ENCODE measurements at places on chromosomes 16 and 17. TPM values are rescaled to one million over a fixed set of nuclear protein-coding genes. Genes with fewer than 3 reads are reported as not detected.

NTN3 gene
- total RNA-seq, result 0.18 TPM

DNA sequence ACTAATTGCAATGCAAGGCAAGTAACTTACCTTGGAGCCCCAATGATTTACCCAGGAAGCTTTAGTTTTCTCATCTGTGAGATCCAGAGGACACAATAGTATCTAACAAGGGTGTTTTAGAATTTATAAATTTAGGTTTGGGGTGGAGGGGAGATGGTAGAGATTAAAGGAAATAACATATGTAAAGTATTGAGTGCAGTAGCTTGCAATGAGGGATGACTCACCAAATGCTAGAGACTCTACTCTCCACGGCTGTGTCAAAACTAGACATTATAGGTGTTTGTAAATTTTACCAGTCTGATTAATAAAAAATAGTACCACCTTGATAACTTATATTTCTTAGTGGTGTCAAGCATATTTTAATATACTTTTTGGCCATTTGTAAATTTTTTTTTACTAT lies 3.7 kb upstream of the ABCA9 start:
- DNase-seq, result no peak

DNA sequence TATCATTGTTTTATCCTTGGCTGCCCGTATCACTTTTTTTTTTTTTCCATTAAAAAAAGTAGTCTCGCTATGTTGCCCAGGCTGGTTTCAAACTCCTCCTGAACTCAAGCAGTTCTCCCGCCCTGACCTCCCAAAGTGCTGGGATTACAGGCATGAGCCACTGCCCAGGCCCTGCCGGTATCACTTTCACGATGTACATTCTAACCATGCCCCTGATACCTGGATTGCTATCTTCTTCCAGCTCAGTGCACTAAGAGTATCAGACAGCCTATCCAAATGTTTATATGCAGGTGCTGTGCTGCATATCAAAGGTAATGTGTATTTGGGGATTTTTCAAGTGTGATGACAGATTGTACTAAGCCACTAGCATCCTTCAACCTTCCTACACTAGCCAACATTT lies 14.2 kb downstream of the MOSMO start:
- no peak for DNase-seq

DNA sequence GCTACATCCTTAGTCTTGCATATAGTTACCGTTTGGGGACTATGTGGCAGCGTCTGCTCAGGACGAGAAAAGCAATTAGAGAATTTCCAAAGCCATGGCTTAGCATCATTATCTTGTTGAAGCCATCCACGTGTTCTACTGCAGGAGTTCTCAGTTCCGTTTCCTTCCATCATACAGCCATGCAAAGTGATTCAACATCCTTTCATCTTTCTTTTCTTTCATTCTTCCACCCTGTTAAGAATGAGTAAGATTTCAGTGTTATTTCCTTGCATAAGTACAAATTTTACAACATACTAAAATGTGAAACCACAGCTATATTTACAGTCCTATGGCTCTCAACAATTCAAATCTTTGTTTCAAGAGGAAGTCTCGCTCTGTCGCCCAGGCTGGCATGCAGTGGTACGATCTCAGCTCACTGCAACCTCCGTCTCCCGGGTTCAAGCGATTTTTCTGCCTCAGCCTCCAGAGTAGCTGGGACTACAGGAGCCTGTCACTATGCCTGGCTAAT lies 3.8 kb downstream of the MARF1 start:
- DNase-seq, result no peak

RPL13 gene
- 2,098 TPM for total RNA-seq

CDT1 gene
- 4.7 TPM for total RNA-seq

DNA sequence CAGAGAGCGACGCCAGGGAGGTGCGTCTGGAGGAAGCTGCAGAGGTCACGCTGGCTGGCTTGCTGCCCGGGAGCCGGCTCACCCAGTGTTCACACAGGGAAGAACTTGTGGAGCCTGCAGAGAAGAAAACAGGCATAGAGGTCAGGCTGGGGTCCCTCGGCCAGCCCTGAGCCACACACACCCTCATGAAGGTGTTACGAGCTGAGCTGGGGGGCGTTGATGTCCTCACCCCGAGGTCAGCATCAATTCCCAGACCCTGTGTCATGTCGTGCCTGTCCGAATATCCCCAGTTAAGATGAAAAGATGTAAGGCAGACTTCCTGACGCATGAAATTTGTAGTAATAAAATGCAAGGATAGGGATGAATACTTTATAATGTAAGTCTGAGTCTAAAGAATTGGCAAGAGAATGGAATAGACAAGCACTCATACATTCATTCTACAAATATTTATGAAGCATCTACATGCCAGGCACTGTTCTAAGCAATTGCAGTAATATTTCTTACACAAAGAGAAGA lies 77.1 kb downstream of the USP31 start:
- DNase-seq, result peak; percentile 77

DNA sequence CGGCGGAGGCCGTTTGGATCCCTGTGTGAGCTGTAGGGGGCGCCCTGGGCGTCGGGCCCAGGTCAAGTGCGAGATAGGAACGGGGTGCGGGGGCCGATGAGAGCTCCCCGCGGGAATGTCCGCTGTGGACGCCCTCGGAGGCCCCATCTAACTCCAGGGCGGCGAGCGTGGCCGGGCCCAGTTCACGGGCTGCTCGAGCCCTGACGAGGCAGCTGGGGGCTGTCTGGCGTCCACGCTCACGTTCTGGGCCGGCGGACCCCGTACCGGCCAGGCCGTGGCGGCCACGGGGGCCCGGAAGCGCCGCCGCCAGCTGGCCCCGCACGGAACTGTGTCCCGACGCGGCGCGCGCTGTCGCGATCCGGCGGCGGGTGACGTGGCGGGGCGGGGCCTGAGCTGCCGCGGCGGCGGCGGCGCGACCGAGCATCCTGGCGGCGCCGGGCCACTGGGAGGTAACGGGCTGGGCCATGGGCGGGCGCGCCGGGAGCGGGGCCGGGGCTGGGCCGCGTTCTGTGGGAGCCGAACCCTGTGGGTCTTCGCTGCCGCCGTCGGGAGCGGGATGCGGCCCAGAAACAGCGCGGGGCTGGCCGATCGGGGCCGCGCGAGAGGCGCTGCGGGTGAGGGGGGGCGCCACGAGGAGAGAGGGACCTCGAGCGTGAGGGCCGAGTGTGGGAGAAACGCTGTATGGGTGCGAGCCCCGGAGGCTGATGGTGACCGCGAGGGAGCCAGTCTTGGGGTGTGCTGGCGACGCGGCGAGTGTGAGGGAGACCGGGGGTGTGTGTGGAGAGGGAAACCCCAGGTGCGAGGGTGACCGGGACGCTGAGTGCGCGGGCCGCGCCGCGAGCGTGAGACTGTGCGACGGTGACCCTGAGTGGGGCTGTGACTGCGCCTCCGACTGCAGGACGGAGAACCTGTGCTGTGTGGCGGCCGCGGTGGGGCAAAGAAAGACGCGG lies at the start of gene SLC7A6:
Gene SLC7A6 (plus strand): TSS at position 399 of the 950 bp plus-strand sequence. CDS start 10,201 bp downstream, outside the sequence.
- peak; percentile 69 for DNase-seq

GRCh38 chr16:2985462-2985861 lies 5.2 kb upstream of the PKMYT1 start:
- DNase-seq, result no peak

GRCh38 chr17:46028374-46028773 lies 29.3 kb downstream of the STH start:
- no peak for DNase-seq

- DNase-seq, result no peak
Observed at GRCh38 chr17:3973495-3974137, 9.4 kb upstream of the ATP2A3 start.

NAGS gene
- total RNA-seq, result 0.28 TPM

PTX4 gene
- not detected for total RNA-seq

GRCh38 chr16:69107316-69107962 lies 2.0 kb downstream of the HAS3 start:
- DNase-seq, result no peak

SERPINF2 gene
- total RNA-seq, result not detected

DNA sequence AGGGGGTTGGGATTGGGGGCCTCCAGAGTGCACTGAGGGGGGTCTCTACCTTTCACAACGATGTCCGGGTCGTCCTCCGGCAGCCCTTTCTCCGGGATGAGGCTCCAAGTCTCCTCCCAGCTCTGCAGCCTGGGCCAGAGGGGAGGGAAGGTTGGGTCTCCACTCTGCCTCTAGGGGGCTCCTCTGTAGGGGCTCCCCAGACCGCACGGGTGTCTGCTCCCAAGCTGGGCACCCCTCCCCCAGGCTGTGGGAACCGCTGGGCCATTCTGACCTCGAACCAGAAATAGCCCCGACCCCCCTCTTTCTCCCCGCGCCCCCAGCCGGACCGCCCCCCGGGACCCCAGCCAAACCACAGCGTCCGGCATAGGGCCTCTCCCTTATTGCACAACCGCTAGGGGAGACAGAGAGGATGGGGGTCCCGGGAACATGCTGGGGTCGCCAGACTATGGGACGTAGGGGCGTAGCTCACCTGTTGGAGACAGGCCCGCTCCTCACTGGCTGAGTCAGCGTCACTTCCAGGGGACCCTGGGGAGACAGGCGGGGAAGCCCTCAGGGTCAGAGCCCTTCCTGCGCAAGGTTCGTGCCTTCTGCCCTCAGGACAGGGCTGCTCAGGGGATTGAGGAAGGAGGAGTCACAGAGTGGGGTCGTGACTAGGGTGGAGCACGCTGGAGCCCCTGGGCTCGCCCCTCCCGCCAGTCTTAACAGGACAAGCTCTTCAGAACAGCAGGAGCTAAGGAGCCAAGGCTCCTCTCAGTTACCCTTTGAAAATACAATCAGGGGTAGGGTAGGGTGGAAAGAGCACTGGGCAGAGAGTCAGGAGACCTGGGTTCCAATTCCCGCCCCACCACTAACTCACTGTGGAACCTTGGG lies 2.7 kb downstream of the PLEKHH3 start:
- DNase-seq, result peak; percentile 50

DNA sequence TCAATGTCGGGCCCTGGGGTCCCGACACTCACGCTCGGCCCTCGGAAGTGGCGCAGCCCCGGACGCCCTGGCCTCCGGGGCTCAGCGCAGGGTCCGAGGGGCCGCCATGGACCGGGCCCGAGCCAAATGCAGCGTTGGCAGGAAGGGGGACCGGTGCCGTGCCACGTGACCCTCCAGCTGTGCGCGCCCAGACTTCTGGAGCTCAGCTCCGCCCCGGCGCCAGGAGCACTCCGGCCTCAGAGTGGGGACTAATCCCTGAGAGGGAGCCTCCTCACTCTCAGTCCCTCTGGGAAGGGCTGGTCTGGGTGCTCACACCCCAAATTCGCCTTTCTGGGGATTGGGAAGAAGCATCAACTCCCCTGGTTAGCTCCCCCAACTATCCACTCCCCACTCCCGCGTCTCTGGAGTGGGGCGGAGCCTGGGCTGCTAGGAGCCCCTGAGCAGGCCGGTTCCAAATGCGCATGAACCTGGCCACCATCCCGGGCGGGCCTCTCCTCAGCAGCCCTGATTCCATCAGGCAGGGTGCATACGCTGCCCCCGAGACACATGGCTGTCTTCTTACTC lies at the start of gene B3GNT9:
Gene B3GNT9 (minus strand): TSS at position 166 of the 564 bp plus-strand sequence. CDS start 513 bp downstream, outside the sequence.
- peak; percentile 66 for DNase-seq

GRCh38 chr16:88347656-88348376 lies 34.9 kb upstream of the ZNF469 start:
- no peak for DNase-seq

DNA sequence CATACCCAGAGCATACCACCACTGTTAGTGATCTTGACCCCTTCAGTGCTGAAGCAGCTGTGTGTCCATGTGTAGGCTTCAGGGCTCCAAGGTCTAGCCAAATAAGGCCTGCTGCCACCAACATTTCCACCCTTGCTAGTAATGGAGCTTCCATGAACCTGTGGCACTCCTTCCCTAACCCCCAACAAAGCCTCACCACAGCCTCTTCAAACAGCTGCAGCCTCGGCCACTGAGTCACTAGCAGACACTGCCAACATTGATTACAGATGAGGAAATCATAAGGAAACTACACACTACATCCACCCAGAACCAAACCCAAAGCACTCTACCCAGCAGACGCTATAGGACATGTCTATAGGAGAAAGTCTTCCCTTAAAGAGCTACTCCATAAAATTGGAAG lies 610.7 kb downstream of the KCNJ2 start:
- DNase-seq, result peak; percentile 55

- no peak for DNase-seq
Observed at GRCh38 chr17:7667656-7668406, 17.1 kb downstream of the ATP1B2 start.

GRCh38 chr17:37662353-37662752 lies 19.1 kb upstream of the DDX52 start:
- no peak for DNase-seq

- no peak for DNase-seq
Observed at GRCh38 chr17:79132271-79133064, 57.8 kb downstream of the ENGASE start.

- no peak for DNase-seq
Observed at GRCh38 chr17:51650202-51650601, 389.9 kb downstream of the UTP18 start.

GRCh38 chr16:24253192-24253591 lies 2.9 kb upstream of the CACNG3 start:
- DNase-seq, result peak; percentile 38

C17orf78 gene
- not detected for total RNA-seq

KRTAP2-4 gene
- total RNA-seq, result not detected

DNA sequence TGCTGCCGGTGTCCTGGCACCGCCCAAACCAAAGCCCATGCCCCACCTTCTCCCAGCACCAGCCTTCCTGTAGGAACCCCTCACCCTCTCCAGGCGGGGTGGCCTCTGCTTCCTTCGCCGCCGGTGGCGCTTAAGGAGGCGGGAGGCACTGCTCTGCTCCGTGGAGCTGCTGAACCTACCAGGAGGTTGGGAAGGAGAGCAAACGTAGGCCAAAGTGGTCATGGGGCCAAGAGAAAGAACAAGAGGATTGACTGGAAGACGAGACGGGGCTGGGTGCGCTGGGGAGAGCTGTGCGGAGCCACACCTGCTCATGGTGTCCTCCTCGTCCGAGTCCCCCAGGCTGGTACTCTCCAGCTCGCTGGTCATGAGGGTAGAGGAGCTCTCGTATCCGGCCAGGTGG lies 4.8 kb downstream of the DVL2 start:
- no peak for DNase-seq

DNA sequence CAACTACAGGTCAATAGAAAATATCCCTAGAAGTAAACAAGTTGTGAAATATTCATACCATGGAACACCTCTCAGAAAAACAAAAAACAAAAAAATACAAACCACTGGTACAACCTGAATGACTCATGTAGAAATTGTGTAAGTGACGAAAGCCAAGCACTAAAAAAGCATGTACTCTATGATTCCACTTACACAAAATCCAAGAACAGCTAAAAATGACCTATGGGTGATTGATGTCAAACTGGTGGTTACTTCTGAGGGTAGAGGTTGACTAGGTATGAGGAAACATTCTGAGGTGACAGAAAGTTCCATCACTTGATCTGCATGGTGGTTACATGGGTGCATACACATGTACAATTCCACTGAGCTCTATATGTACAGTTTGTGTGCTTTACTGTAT lies 31.1 kb downstream of the DHRS7C start:
- no peak for DNase-seq

KRT16 gene
- total RNA-seq, result not detected

Measured in IMR-90 (cell line).